ENCODE measurements at places on chromosomes 1 and 21.

- DNase-seq, result peak; percentile 26
Measured at GRCh38 chr1:179121159-179121938, 39.5 kb downstream of the TOR3A start.

GRCh38 chr1:182264185-182264584 lies 127.4 kb downstream of the GLUL start:
- no peak for DNase-seq

GRCh38 chr1:113534130-113534817 lies 144.0 kb downstream of the MAGI3 start:
- no peak for DNase-seq

- no peak for DNase-seq
Measured at GRCh38 chr1:192559115-192560006, 16.2 kb upstream of the RGS1 start.

DNA sequence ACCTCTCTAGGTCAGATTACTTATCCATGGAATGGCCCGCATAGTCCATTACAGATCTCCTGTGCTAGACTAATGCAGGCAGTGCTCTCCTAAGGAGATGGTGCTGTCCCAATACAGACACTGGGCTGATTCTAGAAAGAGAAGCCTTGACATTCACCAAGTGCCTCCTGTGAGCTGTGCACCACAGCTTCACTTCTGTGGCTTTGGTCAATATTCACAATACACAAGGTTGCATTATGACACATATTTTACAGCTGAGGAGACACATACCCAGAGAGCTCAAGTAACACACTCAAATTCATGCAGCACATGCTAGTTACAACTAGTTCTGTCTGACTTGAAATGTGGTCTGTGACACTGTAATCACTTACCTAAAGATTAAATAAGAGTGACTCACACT lies 59.4 kb upstream of the LRRC8B start:
- DNase-seq, result no peak

DNA sequence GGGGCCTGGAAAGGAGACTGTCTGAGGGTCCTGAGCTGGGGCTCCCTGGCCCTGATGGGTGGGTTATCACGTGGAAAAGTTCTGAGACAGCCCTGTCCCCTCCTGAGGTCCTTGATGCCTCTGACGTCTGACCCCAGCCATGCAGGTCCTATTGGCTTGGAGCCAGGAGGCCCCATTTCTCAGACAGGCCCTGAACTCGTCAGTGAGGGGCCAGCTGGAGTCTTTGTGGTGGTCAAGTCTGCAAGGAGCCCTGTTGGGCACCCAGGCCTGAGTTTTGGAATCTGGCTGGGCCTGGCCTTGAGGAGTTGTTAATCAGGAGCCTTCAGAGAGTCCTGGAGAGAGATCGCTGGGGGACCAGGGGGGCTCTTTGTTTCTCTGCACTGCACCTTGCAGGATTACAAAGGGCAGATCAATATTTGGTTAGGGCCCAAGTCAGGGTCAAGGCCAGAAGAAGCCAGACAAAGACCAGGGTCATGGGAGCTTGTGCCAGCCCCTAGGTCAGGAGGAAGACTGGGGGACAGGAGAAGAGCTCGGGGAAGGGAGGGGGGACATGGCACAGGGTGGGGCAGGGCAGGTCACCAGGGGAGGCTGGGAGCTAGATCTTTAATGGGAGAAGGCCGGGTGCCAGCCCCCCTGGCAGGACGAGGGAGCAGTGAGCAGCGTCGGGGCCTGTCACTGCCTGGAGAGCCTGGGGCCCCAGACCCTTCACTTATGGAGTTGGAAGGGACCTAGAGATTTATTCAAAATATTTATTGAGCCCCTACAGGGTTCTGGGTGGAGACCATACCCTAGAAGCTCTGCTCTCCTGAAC lies 83.2 kb downstream of the PTPRU start:
- no peak for DNase-seq

GRCh38 chr1:119978018-119978505 lies 81.7 kb upstream of the ADAM30 start:
- DNase-seq, result no peak

DNA sequence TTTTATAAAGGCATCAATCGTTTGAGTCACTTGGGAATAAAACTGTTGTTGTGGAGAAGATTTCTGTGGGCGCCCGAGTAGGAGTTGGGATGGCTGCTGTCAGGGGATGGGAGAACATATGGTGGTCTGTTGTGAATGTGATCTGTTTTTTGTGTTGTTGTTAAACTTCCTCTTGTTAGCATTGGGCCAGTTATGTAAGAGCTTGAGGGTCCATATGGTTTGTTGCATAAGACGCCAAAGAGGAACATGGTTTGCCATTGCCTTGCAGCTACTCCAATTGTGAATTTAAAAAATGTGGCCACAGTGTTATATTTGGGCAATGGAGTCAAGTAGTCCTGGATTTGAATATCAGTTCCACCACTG lies 136.1 kb upstream of the JUN start:
- no peak for DNase-seq

DNA sequence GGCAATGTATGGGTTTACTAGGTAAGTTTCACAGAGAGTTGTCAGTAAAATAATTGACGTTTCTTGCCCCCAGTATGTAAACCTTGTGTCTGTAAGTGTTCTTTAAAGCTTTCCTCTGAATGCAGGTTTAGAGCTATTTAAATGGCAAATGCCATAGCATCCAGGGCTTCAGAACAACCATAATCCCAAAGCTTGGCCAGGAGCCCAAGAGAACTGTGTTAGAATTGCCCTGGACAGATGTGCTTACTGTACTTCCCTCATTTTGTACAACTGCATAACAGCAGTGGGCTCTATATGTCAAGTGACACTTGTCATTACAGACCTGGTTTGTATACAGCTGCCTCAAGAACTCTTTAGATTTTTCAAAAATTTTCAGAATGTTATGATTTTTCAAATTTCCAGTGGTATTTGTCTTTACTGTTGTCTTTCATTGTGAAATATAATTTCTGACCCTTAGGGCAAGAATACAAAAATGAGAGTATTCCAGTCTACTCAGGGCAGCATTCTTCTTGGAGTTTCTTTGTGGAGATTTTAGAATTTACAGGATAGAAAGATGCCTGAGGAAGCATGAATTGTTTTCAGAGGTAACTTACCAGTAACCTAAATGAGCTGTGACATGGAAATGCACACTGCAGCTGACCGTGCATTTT lies 136.9 kb upstream of the L1TD1 start:
- DNase-seq, result no peak

- DNase-seq, result no peak
Measured at GRCh38 chr1:83043244-83043643, 955.7 kb downstream of the TTLL7 start.

DNA sequence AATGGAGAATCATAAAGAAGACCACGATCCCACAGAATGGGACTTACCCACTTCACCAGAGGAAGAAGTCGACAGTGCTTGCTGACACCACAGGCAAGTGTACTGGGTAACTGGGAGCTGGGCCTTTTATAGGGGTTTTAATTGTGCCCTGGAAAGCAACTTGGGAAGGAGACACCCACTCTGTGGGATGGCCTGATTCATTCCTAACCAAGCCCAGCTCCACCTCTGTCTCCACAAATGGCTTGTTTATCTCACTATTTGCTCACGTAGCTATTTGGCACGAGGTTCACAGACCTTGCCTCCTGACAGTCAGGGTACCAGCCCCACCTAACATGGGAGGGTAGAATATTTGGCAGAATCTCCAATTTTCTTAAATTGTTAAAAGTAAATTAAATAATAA lies at the start of gene TCHH:
Gene TCHH (minus strand): TSS at position 101 of the 400 bp plus-strand sequence. CDS start 1,364 bp downstream, outside the sequence.
- no peak for DNase-seq

Data from CD4-positive, alpha-beta T cell treated with Interleukin-6 at 100 ng/mL for 8 hours (primary cell).